ENCODE measurements at places on chromosomes 1 and 21. TPM values are rescaled to one million over a fixed set of nuclear protein-coding genes. Genes with fewer than 3 reads are reported as not detected.

DNA sequence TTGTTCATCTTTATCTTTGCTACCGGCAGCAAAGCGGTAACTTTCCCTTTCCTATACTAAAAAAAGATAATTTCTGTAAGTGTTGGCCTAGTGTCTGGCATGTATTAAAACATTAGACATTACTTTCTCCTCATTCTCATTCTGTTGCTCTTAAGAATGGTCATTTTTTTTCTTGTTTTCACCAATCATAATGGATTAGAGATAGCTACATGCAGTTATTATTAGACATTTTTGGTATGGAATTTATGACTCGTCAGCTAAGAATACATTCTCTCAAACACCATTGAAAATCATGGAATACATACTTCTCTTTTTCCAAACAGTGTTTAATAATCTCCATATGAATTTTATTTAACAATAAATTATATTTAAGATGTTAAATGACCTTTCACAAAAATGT is 1154.6 kb downstream of the BRINP3 start:
- DNase-seq = peak; percentile 57

DNA sequence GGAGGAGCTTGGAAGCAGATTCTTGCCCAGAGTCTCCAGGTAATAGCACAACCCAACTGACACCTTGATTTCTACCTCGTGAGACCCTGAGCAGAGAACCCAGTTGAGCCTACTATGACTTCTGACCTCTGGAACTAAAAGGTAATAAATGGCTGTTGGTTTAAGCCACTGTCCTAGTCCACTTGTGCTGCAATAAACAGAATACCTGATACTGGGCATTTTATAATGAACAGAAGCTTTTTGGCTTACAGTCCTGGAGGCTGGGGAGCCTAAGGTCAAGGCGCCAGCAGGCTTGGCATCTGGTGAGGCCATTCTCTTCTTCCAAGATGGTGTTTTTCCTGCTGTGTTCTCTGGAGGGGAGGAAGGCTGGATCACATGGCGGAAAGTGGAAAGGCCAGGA is 39.9 kb upstream of the TP53BP2 start:
- no peak for DNase-seq

DNA sequence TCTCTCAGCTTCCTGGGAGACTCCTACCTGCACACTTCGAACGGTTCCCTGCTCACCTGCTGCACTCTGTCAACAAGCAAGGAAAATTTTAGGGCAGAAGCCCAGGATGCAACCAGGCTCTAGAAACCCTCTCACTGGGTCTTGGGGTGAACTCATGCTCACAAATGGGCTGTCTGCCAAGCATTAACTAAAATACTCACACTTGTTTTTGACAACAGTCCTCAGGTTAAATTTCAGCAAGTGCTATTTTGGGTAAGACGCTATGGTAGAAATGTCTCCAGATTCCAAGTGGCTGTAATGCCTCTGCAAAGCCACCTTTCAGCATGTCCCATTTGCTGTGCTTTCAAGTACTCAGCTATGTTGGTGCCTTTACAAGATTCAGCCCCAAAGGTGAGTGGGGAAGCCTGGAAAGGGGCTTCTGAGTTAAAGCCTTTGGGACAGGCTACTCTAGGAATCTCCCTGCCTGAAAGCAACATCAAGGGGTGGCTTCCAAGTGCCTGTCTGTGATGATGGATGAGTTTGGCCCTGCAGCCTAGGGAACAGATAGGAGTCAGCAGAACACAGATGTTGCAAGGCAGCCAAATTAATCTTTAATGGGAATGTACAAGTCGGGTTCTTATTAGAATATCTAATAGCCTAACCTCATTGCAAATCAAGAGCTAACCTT is 211.9 kb upstream of the SPAG17 start:
- DNase-seq = peak; percentile 17

GRCh38 chr1:112575154-112575804 is 43.7 kb downstream of the ST7L start:
- peak; percentile 97 for DNase-seq

Gene CYP4Z1
- not detected for polyA plus RNA-seq

Measured in fibroblast of lung (primary cell).